ACHN (cell line): ENCODE measurements at places on chromosomes 4 and X.

DNA sequence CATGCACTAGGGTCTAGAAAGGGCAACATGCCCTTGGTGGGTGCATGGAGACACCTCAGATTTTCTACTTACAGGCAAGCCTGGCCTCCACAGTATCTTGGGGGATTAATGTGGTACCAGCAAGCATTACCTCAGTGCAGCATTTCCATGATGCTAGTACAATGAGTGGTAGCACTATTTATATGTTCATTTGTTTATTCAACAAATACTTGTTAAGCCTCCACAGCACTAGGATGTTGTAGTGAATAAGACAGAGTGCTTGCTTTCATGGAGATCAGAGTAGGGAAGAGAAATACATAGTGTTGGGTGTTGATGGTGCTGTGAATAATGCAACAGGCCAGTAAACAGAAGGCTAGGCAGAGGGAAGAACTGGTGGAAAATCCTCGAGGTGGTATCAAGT lies 133.4 kb downstream of the KLHL8 start:
- DNase-seq = no peak

- no peak for DNase-seq
Measured at GRCh38 chrX:109489174-109489573, 7.3 kb upstream of the GUCY2F start.

DNA sequence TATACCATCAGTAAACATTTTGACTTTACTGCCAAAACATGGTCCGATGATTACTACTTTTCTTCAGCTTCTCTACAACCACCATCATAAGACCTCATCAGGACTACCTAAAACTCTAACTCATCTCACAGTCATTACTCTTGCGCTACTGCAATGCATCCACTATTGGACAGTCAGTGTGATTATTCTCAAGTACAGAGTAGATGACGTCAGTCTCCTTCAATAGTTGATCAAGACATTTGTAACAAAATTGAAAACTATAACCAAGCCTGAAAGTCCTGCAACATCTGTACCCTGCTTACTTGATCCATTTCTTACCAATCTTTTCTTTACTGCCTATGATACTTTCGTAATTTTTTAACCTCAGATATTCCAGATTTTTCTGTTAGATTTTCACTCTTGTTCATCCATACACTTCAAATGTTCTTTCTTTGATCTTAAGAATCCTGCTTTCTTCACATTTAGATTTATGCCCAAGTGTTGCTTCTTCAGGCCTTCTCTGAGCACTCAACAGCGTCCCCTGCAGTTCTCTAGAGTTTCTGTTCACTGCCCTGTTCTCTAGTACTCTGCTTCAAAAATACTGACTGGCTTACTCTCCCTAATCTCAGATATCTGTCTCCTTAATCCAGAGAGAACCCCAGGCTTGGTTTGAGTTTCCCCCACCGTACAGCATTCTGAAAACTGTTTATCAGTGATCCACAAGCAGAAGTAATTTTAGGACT lies 1517.6 kb downstream of the STIM2 start:
- DNase-seq = no peak

DNA sequence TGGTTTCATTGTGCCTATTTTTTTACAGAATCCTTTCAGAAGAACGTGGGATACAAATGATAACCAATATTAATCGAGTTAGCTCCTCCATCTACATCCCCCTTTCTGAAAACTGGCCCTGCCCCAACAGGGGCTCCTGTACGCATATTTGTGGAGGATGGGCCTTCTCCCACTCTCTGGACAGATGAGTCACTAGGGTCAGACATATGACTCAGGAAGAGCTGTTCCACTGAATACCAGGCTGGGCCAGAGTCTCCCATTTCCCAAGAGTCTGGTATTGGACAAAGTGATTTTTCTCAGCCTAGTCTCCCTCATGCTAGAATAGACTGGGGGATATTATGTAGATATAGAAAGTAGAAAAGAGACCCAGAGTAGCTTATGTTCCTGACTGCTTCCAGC lies 142.4 kb downstream of the TSPAN5 start:
- DNase-seq = peak; percentile 52

DNA sequence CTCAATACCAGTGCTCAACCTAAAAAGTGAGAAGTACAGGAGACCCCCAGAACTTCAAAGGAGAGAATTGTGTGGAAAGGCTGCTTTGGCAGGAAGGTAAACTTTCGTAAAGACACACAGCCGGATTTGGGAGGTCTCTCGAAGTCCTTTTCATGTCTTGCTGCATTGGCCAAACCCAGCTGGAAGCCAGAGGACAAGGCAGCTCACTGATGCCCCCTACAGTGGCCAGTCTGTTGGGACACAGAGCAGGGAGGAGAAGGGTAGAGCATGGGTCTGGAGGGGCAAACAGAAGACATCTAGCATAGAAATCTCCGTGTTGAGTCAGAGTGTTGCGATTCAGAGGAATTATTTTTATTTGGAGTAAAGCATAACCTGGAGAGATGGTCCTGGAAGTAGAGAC lies 198.9 kb downstream of the ANK2 start:
- DNase-seq = peak; percentile 19

DNA sequence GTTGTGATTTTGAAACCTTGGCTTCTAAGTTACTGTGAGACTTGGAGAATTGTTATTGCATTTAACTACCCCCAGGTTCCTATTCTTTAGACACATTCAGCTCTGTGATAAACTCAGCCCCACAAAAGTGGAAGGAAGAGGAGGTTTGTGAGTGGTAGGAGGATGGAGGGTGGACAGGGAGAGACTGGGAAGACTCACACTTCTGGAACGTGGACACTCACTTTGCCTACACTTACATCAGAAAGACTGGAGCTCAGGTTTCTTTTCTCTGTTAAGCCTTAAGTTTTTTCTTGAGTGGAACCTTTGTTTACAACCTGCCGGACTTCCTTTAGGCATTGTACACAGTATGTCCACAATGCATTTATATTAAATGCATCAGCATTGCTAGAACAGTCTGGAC lies 99.0 kb downstream of the AREG start:
- DNase-seq = no peak

GRCh38 chr4:54067166-54067565 lies 2.8 kb upstream of the CHIC2 start:
- peak; percentile 19 for DNase-seq

DNA sequence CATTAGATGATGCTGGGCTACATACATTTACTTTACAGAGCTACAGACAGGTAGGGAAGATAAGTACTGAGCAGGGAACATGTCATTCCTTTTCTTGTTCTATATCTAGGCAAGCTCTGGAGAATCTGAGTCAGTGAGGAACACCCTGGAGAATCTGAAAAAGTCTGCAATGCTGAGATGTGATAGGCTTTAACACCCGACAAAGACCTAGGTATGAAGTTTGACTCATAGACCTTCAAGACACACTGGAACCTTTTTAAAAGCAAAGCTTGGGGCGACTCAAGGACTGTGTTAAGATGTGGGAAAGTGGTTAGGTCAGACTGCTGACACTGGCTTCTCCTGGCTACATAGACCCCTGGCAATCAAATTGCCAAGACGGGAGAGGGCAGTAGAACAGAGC lies 42.8 kb downstream of the OSTC start:
- DNase-seq = no peak

- no peak for DNase-seq
Measured at GRCh38 chrX:39874202-39874816, 223.4 kb downstream of the BCOR start.

DNA sequence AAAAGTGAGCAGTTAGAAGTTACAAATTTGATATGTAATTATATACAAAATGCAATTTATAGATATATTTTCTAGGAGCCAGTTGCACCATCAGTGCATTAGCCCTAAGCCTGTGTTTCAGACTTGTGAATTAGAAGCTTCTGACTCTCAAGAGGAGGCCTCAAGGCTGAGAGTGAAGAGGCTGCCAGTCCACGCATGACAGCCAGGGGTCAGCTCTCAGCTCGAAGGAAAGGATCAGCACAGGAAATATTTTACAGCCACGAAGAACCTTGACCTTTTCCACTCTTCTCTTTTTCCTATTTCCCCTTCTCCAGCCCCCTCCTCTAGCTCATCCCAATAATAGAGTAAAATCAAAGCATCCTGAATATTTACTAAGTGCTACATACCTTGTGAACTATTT lies 642.4 kb downstream of the TRIML1 start:
- DNase-seq = peak; percentile 43

- DNase-seq = no peak
Measured at GRCh38 chr4:152394791-152395190, 141.1 kb downstream of the FBXW7 start.

DNA sequence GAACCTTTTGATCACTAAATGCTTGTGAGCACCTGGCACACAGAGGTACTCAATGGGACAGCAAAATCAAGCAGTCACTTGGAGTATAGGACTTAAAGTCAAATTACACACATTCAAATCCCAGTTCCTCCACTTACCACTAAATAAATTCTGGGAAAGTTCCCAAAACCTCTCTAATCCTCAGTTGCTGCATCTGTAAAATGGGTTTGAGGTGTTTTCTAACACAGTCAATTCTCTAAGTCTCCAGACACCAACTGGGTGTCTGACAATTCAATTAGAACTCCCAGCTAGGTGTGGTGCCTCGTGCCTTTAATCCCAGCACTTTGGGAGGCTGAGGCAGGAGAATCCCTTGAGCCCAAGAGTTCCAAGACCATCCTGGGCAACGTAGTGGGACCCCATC lies 19.0 kb downstream of the QDPR start:
- DNase-seq = no peak

DNA sequence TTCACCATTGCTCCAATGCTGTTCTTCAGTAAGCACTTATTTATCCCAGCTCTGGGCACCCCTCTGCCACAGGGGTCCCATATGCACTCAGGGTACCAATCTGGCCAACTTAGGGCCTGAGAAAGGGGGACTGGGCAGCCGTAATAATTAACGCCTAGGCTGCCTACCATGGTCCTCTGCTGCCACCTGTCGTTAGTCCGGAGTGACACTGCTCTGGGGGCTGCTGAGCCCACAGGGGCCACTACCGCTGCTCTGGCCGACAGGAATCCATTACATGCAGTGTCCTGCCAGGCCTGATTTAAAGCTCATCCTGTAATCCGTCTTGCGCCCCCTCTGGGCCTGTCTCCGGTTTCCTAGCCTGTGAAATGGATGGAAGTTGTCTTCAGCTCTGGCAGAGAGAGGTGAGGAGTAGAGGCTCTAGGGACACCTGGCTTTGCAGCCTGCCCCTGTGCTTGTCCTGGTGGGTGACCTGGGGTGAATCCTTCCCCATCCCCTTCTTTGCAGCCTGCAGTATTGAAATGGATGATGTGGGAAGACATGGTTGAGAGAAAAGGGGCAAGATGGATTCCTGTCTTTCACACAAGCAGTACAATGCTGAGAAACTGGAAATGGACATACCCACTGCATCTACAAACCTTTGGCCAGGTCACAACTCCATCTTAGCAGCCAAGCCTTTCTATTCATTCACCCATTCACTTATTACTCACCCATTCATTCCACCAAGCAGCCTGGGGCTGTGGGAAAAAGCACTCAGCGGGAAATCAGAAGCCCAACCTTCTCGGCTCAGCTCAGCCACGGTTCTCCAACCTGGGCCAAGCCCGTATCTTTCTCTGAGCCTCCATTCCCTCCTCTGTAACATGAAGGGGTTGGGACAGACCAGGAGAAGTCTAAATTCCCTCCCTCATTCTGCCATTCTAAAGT lies 116.3 kb upstream of the NALF2 start:
- peak; percentile 14 for DNase-seq

DNA sequence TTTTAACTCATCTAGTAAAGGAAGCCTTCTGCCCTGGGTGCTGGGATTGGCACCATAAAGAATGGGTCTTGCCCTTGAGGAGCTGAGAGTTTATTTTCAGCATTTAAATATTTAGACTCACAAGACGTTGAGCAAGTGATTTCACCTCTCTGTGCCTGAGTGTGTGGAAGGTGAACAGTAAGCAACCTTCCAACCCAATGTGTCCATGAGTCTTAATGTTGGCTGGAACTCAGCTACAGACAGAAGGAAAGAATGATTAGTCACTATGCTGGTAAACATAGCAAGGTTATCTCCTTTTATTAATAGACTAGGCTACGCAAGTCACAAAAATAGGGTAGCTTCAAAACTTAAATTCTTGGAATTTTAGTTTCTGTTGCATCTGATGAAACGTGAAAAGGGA lies 277.4 kb upstream of the GATB start:
- no peak for DNase-seq

GRCh38 chr4:111761531-111761930 lies 383.7 kb upstream of the FAM241A start:
- no peak for DNase-seq

DNA sequence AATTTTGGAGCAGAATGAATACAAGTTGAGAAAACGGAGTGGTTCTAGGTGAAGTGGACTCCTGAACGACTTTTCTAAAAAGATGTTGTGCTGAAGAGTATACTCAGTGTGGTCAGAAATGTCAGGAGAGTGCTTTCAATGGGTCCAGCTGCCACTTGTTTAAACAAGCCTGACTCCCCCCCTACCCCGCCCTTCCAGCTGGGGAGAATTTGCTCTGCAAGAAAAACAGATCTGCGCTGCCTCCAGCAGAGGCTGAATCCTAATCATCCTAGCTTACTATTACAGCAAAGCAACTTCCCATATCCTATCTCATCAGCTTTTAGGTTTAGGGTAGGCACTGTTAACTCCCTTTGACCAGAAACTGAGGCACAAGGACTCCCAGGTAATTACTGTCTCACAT lies 1.9 kb downstream of the MAP3K15 start:
- no peak for DNase-seq

GRCh38 chr4:80454040-80454439 lies 118.5 kb downstream of the CFAP299 start:
- no peak for DNase-seq

GRCh38 chr4:128277856-128278255 lies 9.8 kb downstream of the PGRMC2 start:
- no peak for DNase-seq

GRCh38 chrX:76172325-76172893 lies 453 bp upstream of the PBDC1 start:
- DNase-seq = no peak

- no peak for DNase-seq
Measured at GRCh38 chr4:167939863-167940616, 152.3 kb upstream of the ANXA10 start.

GRCh38 chr4:96524311-96524875 lies 684.5 kb downstream of the PDHA2 start:
- DNase-seq = no peak

DNA sequence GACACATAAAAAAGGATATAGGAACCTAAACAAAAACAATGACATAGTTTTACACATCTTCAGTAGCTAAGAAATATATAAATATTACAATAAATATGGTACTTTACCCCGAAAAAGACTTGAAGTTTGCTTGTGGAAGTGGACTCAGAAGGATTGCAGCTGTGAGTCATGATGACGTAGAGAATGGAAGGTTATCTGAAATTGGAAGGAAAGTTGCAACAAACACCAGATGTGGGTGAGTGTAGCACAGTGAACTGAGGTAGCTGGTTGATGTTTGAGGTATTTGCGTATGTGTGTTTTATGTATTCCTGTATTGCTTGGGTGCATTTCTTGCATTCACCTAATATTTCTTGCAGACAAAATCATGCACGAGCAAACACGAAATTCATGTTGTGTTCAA lies 113.0 kb downstream of the ARX start:
- DNase-seq = no peak

GRCh38 chr4:48138936-48139335 lies 4.9 kb upstream of the TXK start:
- DNase-seq = no peak

GRCh38 chr4:5867866-5868265 lies 25.0 kb downstream of the CRMP1 start:
- no peak for DNase-seq

GRCh38 chr4:128538111-128538882 lies 250.7 kb upstream of the PGRMC2 start:
- DNase-seq = no peak
